BJ (cell line): ENCODE measurements at places on chromosomes 11 and 22.

GRCh38 chr11:17208257-17208999, 642 bp upstream of the PIK3C2A start:
- DNase-seq = no peak

- DNase-seq = no peak
These were observed 29.8 kb downstream of the DUSP8 start for GRCh38 chr11:1542267-1542666.

DNA sequence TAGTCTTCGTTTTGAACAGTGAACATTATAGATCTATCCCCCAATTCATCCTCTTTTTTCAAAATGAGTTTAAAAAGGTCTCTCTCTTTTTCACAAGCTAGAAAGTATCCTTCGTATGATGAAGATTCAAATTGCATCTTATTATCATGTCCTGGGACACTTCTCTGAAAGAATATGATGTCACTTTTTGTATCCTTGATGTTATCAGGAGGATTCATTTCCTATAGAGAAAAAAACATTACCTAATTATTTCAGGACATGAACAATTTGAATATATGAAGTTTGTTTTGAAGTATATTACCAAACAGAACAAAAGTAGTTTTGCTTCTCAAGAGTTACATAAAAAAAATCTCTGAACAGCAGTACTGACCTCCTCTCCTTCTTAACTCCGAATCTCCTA, 20.3 kb downstream of the IL18 start:
- no peak for DNase-seq

DNA sequence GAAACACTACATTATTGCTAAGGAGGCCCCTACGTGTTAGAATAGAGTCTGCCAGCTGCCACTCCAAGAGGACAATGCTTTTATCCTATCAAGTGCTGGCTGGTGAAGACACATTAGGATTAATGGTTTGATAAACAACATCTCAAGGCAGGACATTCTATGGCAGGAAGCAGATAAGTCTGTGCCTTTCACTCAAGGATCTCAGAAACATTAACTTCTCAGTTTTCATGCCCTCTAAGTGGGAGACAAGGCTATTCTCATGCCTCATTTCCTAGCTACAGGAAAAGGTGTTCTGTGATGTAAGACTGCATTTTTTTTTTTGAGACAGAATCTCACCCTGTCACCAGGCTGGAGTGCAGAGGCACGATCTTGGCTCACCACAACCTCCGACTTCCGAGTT, 23.5 kb upstream of the TIMP3 start:
- DNase-seq = no peak

DNA sequence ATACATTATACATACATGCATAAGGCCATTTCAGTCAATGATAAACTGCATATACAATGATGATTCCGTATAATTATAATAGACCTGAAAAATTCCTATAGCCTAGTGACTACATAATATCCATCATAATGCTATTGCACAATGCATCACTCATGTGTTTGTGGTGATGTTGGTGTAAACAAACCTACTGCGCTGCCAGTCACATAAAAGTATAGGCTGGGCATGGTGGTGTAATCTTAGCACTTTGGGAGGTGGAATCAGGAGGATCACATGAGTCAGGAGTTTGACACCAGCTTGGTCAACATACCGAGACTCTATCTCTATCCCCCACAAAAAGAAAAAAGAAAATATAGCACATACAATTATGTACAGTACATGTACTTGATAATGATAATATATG, 163.7 kb upstream of the DDI1 start:
- no peak for DNase-seq

DNA sequence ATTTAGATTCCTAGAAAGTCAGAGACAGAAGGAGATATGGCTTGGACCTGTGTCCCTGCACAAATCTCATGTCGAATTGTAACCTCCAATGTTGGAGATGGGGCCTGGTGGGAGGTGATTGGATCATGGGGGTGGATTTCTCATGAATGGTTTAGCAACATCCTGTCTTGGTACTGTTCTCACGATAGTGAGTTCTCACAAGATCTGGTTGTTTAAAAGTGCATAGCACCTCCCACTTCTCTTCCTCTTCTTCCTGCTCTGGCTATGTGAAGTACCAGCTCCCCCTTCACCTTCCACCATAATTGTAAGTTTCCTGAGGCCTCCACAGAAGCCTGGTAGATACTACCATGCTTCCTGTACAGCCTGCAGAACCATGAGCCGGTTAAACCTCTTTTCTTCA, 27.6 kb upstream of the PAMR1 start:
- DNase-seq = no peak

GRCh38 chr11:32395127-32395526, 40.2 kb downstream of the WT1 start:
- no peak for DNase-seq

DNA sequence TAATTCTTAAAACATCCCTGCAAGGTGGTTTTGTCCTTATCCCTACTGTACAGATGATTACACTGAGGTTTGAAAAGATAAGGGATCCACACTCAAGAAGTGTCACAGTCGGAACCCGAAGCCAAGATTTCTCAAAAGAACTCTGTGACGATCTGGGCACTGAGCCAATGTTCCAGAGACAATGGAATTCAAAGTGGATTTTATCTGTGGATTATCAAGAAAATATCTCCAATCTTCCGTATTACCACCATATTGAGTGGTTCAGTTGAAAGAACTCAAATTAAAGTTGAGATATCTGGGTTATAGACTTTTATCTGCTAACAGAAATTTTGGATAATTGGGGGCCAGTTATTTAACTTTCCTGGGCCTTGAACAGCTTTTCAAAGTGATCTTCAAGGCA, 100.0 kb upstream of the GRAMD1B start:
- DNase-seq = no peak

- DNase-seq = no peak
These were observed 16.7 kb downstream of the ATG2A start for GRCh38 chr11:64900263-64900678.

DNA sequence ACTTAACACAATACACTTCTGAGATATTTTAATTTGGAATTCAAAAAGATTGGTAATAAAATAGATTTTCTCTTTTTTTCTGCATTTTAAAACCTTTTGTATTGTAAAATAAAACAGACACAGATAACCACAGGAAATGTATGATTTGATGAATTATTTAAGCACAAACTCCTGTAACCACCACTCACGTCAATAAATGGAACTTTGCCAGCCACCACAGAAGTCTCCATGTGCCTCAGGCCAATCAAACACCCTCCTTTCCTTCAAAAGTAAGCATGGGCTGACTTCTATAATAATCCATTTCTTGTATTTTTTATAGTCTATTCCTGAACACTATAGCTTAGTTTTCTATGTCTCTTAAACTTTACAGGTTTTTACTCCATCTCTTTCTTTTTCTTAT, 721.7 kb downstream of the DLG2 start:
- DNase-seq = no peak

DNA sequence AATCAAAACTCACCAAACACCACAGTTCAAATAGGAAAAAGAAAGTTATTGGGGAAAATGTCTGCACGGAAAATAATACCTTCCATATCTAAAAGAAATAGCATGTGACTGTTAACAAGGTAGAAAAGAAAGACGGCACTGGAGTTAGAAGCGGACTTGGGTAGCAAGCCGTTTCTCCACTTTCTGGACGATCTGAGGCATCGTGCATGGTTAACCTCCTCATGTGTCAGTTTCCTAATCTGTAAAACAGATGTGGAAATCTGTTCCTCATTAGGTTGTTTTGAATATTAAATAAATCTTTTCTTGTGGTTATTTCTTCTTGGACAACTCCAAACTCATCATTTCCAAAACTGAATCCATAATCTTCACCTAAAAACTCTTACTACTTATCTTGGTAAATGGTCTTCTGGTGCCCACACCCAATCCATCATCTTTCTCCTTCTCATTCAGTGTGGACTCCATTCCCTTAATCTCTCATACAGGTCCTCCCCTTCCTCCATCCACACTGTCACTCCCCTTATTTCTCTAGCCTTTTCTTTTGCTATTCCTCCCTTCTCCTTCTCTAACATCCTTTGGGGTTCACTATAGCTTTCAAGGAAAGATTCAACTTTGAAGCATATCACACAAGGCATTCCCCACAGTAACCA, 53.5 kb downstream of the VSIG10L2 start:
- no peak for DNase-seq

GRCh38 chr11:47276923-47277322, 7.0 kb downstream of the MADD start:
- DNase-seq = no peak

GRCh38 chr22:21020802-21021429, 6.0 kb downstream of the P2RX6 start:
- no peak for DNase-seq

GRCh38 chr11:20020198-20020597, 140.1 kb downstream of the DBX1 start:
- DNase-seq = no peak

GRCh38 chr11:132886335-132886734, 646.0 kb downstream of the OPCML start:
- no peak for DNase-seq

- DNase-seq = no peak
These were observed 23.8 kb downstream of the LRRC10B start for GRCh38 chr11:61532134-61533038.
